ENCODE measurements at places on chromosomes 13 and 19. TPM values are rescaled to one million over a fixed set of nuclear protein-coding genes. Genes with fewer than 3 reads are reported as not detected.

FOXA3 gene
- total RNA-seq = not detected

CNMD gene
- total RNA-seq = not detected

CD33 gene
- total RNA-seq = not detected

IPO5 gene
- 265 TPM for total RNA-seq

FAM124A gene
- total RNA-seq = 23.3 TPM

S1PR4 gene
- total RNA-seq = 0.27 TPM

SMIM24 gene
- total RNA-seq = not detected

ZNF208 gene
- total RNA-seq = 0.13 TPM

TLE6 gene
- total RNA-seq = 1.6 TPM

GPR12 gene
- total RNA-seq = not detected

KCNJ14 gene
- 0.66 TPM for total RNA-seq

C19orf73 gene
- 0.80 TPM for total RNA-seq

IGFL1 gene
- total RNA-seq = not detected

ARRDC2 gene
- total RNA-seq = 8.8 TPM

EMP3 gene
- total RNA-seq = 33.2 TPM

TMEM238 gene
- total RNA-seq = not detected

CELF5 gene
- not detected for total RNA-seq

ZNF585A gene
- 7.0 TPM for total RNA-seq

TEX29 gene
- total RNA-seq = not detected

PSG1 gene
- total RNA-seq = not detected

PTBP1 gene
- 200 TPM for total RNA-seq

IQCN gene
- total RNA-seq = 0.40 TPM

CYSLTR2 gene
- total RNA-seq = not detected

FCER2 gene
- not detected for total RNA-seq

PRODH2 gene
- not detected for total RNA-seq

NEK5 gene
- under 0.01 TPM for total RNA-seq

CEACAM8 gene
- total RNA-seq = not detected

SSBP4 gene
- 82.0 TPM for total RNA-seq

FGF21 gene
- total RNA-seq = not detected

KANK2 gene
- total RNA-seq = 53.1 TPM

CYP4F12 gene
- not detected for total RNA-seq

CHST8 gene
- total RNA-seq = 0.07 TPM

SELENOV gene
- not detected for total RNA-seq

PNMA8A gene
- 7.3 TPM for total RNA-seq

GADD45GIP1 gene
- total RNA-seq = 30.1 TPM

ZNF497 gene
- 0.40 TPM for total RNA-seq

OR7D2 gene
- 0.22 TPM for total RNA-seq

ZNF625 gene
- 13.3 TPM for total RNA-seq

VAV1 gene
- total RNA-seq = not detected

ZNF540 gene
- total RNA-seq = 0.40 TPM

CDKN2D gene
- 2.4 TPM for total RNA-seq

KCNRG gene
- 2.2 TPM for total RNA-seq

PLK5 gene
- not detected for total RNA-seq

LRRC4B gene
- 0.07 TPM for total RNA-seq

ZNF581 gene
- 16.4 TPM for total RNA-seq

WASF3 gene
- 23.0 TPM for total RNA-seq
